ENCODE measurements at places on chromosomes 2 and 18. TPM values are rescaled to one million over a fixed set of nuclear protein-coding genes. Genes with fewer than 3 reads are reported as not detected.

Gene VWA3B
- not detected for total RNA-seq

Gene KIF5C
- 6.5 TPM for total RNA-seq

Gene PAX8
- 0.35 TPM for total RNA-seq

Gene GMPPA
- 9.4 TPM for total RNA-seq

Gene ANO7
- total RNA-seq = 0.30 TPM

- no peak for DNase-seq
Measured at GRCh38 chr2:175903384-175903936, 98.6 kb downstream of the LNPK start.

DNA sequence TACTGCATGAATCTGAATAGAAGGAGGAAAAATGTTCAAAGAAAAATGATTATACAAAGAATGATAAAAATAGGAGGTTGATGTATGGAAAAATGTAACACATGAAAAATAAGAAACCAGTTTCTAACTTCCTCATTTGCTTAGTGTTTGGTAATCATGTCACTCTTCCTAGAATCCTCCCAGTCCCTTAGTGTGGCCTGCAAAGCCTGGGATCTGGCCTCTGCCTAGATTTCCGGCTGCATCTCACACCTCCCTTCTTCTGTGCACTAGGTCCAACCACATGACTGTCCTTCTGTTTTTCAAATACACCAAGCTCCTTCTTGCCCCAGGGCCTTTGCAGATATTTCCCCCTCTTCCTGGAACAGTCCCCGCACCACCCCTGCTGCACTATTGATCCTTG is 76.8 kb upstream of the RBMS1 start:
- DNase-seq = no peak

GRCh38 chr2:103003750-103004260 is 242.0 kb downstream of the TMEM182 start:
- no peak for DNase-seq

DNA sequence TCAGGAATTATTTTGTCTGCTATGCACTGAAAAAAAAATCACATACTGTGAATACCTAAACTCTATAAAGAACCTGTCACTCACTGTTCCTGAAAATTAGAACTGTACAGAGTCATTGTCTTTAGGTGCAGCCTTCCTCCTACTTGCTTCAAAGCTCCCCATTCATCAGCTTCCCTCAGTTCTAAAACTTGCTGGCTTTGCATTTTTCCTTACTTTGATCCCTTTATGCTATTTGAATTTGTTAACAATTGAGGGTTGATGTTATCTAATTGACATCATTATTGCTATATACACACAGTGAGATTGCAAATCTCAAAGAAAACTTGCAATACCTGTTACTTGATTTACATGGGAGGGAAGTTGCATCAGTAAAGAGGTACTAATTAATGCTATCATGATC is 48.3 kb downstream of the PTH2R start:
- no peak for DNase-seq

DNA sequence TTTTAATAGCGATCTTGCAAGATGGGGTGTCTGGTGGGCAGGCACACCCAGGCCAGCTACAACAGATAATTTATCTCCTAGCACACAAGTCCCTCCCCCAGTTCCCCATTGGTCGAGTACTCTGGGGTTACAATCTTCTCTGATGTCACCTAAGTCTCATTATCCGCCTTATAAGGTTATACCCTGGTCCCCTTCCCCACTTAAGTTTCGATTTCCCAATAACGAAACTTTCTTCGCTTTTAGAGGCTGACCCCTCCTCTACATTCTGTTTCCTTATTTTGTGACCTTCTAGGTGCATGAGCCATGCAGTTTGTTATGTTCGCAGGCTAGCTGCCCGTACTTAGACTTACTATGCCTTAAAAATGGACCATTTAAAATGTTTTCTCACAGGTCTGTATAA is 180.1 kb downstream of the CAPN13 start:
- DNase-seq = no peak

- no peak for DNase-seq
Measured at GRCh38 chr18:44958455-44958854, 277.8 kb downstream of the SETBP1 start.

GRCh38 chr2:45780541-45781463 is 129.3 kb downstream of the PRKCE start:
- no peak for DNase-seq
